Renal cortical epithelial cell (primary cell): ENCODE measurements at places on chromosomes 7 and 10. TPM values are rescaled to one million over a fixed set of nuclear protein-coding genes. Genes with fewer than 3 reads are reported as not detected.

Gene HOXA10
- total RNA-seq, result 11.5 and 27.3 TPM in 2 replicates

DNA sequence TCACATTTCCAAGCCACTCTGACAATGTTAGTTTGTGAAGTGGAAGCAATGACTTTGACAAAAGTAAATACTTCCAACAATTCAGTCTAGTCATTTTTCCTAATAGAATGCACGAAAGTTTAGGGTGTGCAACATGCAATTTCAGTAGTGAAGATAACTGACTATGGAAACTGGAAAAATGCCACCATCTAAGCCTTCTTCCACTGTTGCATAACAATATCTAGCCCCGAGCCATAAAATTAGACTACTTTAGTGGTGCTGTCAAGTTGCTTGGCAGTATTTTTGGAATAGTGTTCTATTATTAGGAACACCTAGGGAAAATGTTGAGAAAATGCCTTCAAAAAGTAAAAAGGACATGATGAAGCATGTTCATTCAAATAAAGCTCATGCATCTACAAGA lies 17.9 kb downstream of the SEMA3A start:
- no peak for DNase-seq

GRCh38 chr7:4973728-4974198 lies 14.8 kb upstream of the MMD2 start:
- DNase-seq, result peak; percentile 68

DNA sequence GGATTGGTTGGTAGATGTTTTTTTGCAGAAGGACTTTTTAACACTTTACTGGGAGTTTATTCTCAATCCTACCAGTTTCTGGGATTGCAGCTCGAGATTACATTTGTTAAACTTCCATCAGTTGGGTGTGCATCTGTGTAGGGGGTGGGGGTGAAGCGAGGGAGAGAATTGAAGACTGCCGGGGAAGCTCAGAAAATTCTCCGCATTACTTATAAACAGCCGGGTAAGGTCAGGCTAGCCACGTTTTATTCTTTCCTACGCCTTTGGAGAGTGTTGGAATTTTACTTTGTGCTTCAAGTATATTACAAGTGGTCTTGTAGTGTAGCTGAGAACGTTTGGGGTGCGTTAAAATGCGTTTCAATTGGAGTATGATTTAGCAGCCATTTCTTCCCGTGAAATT lies 1.1 kb downstream of the PALS2 start:
- peak; percentile 18 for DNase-seq

Gene DENND2A
- total RNA-seq, result 13.5 and 67.9 TPM in 2 replicates

Gene AKR1C4
- not detected in 2 replicates for total RNA-seq

Gene PYROXD2
- 4.6 and 8.7 TPM in 2 replicates for total RNA-seq

GRCh38 chr10:113958631-113959382 lies 84.9 kb upstream of the ADRB1 start:
- DNase-seq, result peak; percentile 98

Gene CCL24
- total RNA-seq, result not detected in 2 replicates

- no peak for DNase-seq
These were observed 124.1 kb downstream of the MAD1L1 start for GRCh38 chr7:2108501-2109250.

GRCh38 chr7:134176037-134176350 lies 48.9 kb downstream of the LRGUK start:
- no peak for DNase-seq

Gene ZNF316
- 12.2 and 30.6 TPM in 2 replicates for total RNA-seq

DNA sequence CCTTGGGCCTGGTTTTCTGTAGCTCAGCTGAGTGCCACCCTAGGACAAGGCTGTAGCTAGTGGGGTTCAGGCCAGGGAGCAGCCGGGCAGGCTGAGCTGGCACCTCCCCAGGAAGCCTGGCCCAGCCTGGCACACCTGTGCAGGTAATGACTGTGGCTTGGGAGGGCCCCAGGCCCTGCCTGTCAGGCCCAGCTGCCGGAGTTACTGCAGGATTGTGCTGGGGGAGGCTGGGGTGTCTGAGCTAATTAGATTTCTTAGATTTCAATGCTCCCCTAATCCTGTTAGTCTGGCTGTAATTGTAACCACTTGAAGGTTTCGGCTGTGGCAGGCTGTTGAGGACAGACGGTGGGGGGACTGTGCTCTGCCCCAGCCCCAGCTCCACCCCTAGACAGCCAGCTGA lies 6.0 kb downstream of the ZMIZ1 start:
- DNase-seq, result no peak

Gene CUL2
- total RNA-seq, result 32.5 and 60.7 TPM in 2 replicates

GRCh38 chr10:112517451-112517862 lies 70.4 kb downstream of the VTI1A start:
- peak; percentile 57 for DNase-seq

Gene HERC4
- 70.0 and 71.3 TPM in 2 replicates for total RNA-seq

Gene TRIM24
- total RNA-seq, result 5.6 and 14.5 TPM in 2 replicates

Gene SDK1
- 6.3 and 30.9 TPM in 2 replicates for total RNA-seq

GRCh38 chr7:24319209-24319608 lies 35.2 kb downstream of the NPY start:
- DNase-seq, result no peak

Gene NXPH1
- not detected in 2 replicates for total RNA-seq

DNA sequence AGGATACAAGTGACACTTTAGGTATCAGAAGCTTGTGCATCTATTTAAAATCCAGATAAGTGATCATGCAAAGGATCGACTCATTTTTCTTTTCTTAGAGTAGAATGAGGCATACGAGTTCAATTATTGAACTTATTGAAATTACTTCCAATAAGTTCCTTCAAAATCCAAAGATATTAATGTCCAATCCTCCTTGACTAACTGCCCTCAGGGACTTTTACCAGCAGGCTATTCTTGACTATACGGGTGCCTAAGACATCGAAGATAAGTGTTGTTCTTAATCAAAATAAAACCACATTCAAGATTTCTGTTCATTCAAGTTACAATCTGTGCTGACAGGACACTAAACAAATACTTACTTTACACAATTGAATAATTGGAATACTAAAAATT lies 74.5 kb upstream of the SP4 start:
- no peak for DNase-seq

Gene RASA4B
- 0.85 and 0.87 TPM in 2 replicates for total RNA-seq

Gene CPA5
- not detected in 2 replicates for total RNA-seq

Gene OR13A1
- not detected in 2 replicates for total RNA-seq

- no peak for DNase-seq
These were observed 34.0 kb downstream of the C7orf25 start for GRCh38 chr7:42877862-42878261.

DNA sequence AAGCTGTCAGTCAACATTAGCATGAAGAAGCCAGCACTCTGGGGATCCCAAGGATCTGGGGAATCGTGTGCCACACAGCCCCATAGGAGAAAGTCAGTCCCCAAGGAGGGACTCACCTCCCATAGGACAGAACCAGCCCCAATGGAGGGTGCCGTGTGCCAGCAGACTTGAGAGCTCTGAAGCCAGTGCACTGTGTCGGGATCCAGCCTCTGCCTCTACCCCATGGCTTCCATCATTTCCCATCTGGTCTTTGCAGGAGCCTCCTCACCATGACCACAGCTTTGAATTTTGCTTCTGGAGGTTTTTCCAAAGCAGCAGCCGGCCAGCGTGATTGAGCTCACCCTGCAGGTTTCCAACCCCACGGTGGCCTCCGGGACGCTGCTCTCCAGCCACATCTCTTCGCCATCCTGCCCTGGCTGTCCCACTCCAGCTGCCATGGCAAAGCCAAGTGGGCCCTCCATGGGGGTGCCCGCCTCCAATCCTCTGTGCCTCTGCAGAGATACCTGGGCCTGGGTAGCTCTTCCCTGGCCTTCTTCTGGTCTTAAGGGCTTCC lies 171.8 kb upstream of the SHH start:
- no peak for DNase-seq

GRCh38 chr7:139842401-139843210 lies 13.5 kb downstream of the TBXAS1 start:
- DNase-seq, result peak; percentile 93

GRCh38 chr7:78496096-78496630 lies 697.6 kb downstream of the PHTF2 start:
- DNase-seq, result no peak
